ENCODE measurements at places on chromosomes 16 and 17.

GRCh38 chr16:27289669-27290068, 21.1 kb upstream of the NSMCE1 start:
- DNase-seq, result peak; percentile 28

DNA sequence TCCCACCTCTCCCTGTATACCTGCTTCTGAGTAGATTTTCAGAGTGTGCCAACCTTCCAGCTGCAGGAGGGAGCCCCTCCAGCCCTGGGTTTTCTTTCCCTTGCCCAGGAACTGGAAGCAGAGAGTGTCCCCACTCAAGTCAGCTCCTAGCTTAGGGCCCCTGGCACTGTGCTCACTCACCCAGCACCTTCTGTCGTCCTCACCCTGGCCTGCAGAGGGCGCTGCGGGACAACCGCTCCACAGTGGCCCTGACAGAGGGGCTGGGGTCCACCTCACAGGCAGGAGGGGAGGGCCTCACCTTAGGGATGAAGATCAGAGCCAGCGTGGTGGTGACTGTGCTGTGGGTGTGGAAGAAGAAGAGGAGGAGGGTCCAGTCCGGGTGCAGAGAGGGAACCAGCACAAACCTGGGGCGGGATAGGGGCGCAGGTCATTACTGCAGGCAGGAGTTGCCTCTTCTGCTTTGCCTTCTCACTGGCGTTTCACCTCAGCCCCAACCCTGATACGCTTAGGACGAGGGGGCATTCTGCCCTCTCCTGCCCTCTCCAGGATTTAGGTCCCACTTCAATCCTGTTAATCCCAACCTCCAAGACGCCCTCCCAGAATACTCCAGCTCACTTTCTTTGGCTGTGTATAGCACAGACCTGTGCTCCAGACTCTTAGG, 10.0 kb downstream of the GPR179 start:
- peak; percentile 82 for DNase-seq

- DNase-seq, result peak; percentile 35
Observed at GRCh38 chr17:2042390-2042847, 597 bp downstream of the OVCA2 start.

DNA sequence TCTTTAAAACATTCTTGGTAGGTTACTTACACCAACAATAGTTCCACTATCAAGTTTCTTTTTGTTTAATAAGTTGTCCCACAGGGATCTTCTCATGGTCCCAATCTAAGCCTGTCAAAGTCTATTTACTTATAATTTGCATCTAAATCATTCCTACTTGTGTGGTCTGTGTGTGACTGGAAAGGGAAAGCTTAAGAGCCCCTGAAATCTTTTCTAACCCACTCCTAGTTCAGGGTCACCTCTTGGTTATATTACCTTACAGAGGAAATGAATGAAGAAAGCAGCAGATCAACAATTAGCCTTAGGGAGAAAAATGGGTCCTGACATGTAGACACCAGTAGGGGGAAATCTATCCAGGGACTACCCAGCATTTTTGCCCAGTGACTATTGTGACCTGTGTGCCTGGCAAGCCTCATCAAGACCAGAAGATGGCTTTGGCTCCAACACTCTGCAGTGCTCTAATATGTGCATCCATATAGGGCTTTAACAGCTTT, 110.4 kb upstream of the HAS3 start:
- no peak for DNase-seq

DNA sequence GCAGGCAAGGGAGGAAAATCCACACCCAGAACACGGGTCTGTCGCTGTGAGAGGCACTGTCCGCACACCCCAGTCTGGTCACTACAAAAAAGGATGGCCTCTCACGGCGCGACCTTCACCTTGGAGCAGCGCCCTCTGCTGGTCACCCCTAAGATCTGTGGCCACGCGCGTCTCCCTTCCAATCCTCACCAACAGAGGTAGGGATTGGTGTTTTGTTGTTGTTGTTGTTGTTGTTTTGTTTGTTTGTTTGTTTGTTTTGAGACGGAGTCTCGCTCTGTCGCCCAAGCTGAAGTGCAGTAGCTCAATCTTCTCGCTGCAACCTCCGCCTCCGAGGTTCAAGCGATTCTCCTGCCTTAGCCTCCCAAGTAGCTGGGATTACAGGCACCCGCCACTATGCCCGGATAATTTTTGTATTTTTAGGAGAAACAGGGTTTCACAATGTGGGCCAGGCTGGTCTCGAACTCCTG, 15.0 kb upstream of the C17orf58 start:
- peak; percentile 87 for DNase-seq

DNA sequence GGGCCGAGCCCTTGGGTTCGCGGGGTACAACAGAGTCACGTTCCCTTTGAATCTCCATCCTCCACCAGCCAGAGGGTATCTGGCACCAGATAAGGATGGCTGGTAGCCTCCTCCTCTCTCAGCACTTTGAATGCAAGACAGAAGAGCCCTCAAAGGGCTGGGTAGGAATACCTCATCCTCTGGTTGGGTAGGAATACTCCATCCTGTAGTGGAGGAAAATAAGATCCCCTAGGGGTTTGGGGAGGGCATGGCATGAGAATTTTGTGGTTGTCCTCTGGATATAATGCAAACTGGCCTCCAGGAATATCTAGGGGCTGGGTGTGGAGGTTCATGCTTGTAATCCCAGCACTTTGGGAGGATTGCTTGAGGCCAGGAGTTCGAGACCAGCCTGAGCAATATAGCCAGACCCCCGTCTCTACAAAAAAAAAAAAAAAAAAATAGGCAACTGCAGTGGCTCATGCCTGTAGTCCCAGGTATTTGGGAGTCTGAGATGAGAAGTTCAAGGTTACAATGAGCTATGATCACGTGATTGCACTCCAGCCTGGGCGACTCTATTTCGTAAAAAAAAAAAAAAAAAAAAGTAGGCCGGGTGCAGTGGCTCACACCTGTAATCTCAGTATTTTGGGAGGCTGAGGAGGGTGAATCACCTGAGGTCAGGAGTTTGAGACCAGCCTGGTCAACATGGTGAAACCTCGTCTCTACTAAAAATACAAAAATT, 2.7 kb downstream of the IGFBP4 start:
- DNase-seq, result no peak

DNA sequence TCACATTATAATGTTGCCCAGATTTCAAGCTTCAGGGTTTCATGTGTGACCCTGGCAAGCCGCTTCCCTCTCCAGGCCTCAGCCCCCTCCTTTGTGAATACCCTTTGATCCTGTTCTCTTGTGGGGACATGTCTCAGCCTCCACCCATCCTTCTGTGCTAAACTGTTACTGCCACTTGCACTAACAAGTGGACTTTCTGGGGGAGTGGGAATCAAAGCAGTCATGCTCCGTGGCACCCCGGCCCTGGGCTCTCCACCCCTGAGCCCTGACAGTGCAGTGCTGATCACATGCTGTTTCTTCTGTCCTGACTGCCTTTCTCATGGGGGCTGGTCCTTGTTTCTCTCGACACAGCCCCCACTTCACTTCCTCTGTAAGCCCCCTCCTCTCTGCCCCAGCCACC, 9.7 kb upstream of the DCAF7 start:
- no peak for DNase-seq

DNA sequence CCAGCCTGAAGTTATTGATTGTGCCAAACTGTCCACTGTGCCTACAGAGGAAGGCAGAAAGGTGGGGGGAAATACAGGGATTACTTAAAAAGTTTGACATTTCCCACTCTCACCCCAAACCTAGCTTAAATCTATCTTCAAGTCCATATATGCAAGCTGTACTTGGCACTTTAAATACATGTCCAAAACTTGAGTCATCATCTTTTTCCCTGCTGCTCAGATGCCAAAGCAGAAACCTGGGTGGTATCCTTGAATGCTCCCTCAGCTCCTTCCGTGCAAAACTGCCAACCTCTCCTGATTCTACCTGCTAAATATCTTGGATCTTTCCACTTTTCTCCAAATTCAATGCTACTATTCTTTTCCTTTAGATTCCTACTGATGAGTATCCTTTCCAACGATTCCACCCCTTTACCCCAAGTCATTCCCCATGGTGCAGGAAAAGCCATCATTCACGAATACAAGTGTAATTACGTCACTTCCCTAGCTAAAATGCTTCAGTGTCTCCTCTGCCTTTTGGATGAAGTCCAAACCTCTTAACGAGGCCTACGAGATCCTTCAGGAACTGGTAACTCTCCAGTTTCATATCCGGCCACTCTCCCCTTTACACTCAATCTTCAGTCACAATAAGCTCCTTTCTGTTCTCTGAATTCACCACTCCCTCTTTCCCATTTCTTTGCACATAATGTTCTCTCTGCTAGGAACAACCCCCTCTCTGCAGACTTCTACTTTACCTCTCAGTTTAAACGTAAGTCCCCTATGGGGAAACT, 9.3 kb downstream of the BECN1 start:
- DNase-seq, result no peak

GRCh38 chr16:30655815-30656347, 2.4 kb upstream of the FBRS start:
- DNase-seq, result no peak

DNA sequence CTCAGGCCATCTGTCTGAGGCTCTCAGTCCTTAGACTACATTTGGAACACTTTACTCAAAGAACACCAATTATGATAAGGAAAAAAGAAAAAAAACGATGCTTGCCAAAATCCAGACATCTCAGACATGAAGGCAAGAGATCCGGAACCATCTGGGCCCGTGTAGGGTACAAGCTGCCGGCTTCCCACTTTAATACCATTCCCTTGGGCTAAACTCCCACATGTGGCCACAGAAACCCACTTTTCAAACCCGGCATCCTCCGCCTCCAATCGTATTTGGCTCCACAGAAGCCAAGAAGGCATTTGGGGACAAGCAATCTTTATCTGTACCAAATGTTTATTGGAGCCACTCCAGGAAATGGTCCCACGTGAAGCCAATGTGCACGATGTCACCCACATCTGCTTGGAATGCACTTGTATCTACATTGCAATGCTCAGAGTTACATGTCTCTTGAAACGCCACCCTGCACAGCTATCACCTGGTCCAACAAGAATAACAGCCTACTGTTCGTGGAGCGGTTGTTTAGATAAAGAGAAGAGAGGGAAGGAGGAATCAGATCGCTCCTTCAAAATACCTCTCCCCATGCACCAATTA, 33.5 kb downstream of the XYLT1 start:
- no peak for DNase-seq

GRCh38 chr16:20918486-20919239, 18.1 kb downstream of the LYRM1 start:
- peak; percentile 33 for DNase-seq

- DNase-seq, result no peak
Observed at GRCh38 chr17:34401165-34401564, 38.1 kb upstream of the CCL1 start.

- DNase-seq, result no peak
Observed at GRCh38 chr17:3973495-3974137, 9.4 kb upstream of the ATP2A3 start.

GRCh38 chr16:6600167-6600566, 732.5 kb upstream of the RBFOX1 start:
- DNase-seq, result no peak

DNA sequence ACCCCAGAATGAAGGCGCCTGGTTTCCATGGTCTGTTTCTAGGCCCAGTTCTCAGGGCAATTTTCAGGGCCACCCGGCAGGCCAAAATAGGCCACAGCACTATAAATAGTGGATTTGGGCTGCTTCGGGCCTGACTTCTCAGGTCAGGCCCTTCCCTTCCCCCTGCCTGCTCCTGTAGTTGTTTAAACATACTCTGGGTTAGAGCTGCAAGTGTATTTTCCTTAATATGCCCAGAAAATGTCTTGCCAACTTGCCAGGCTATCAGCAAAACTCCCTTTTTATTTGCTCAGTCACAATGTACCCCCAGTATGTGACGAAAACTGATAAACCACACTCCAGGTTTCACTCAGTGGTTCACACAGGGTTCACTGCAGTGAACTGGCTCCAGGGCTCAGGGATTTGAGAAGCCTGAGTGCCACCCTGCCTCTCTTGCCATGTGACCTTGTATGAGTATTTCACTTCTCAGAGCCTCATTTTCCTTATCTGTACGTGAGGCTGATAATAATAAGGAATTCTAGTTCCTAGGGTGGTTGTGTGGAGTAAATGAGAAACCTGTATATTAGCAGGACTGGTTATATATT, 76.5 kb downstream of the GPRC5B start:
- DNase-seq, result no peak

DNA sequence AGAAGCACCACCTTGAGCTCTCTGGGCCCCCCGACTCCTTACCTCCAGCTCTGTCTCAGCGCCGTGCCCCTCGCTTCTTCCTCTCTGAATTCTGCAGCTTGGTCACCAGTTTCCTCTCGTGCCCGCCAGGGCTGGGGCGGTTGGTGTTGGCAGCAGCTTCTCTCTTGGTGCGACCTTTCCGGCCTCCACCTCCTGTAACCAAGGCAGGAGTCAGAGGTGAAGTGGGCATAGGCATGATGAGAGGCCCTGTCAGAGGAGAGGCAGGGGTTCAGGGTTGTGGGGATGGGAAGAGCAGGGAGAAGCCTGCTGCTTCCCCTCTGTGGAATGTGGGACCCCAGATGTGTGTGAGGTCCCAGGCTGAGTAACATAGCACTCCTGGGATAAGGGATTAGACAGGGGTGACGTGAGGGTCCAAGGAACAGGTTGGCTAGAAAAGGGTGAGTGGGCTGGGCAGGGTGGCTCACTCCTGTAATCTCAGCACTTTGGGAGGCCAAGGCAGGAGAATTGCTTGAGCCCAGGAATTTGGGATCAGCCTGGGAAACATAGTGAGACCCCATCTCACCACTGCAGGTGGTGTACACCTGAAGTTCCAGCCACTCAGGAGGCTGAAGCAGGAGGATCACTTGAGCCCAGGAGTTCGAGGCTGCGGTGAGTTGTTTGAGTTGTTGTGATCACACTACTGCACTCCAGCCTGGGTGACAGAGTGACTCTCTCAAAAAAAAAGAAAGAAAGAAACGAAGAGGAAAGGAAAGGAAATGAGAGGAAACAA, 626 bp downstream of the NUPR1 start:
- DNase-seq, result no peak

GRCh38 chr16:7116734-7117133, 215.9 kb upstream of the RBFOX1 start:
- no peak for DNase-seq

- no peak for DNase-seq
Observed at GRCh38 chr16:20880867-20881502, 19.2 kb downstream of the DCUN1D3 start.

- DNase-seq, result no peak
Observed at GRCh38 chr17:68085771-68086381, 50.3 kb downstream of the KPNA2 start.

- no peak for DNase-seq
Observed at GRCh38 chr17:8518326-8518725, 82.6 kb downstream of the NDEL1 start.

GRCh38 chr16:57590654-57591085, 37.8 kb upstream of the ADGRG1 start:
- no peak for DNase-seq

DNA sequence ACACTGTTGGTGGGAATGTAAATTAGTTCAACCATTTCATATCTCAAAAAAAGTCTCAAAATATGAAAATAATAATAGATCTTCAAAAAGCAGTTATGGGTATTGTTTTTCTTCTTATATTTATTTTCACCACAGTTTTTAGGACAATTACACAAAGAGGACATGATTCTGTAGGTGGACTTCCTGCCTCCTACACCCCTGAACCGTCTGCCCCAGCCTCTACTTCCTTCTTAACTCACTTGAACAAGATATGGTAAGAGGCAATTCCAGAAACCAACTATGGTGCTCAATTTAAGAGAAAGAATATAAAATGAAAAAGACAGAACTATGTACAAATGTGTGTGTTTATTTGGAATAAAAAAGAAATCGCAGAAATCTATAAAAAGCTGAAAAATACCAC, 74.1 kb upstream of the MON1B start:
- no peak for DNase-seq
